GM06990 (cell line): ENCODE measurements at places on chromosomes 7 and 10.

DNA sequence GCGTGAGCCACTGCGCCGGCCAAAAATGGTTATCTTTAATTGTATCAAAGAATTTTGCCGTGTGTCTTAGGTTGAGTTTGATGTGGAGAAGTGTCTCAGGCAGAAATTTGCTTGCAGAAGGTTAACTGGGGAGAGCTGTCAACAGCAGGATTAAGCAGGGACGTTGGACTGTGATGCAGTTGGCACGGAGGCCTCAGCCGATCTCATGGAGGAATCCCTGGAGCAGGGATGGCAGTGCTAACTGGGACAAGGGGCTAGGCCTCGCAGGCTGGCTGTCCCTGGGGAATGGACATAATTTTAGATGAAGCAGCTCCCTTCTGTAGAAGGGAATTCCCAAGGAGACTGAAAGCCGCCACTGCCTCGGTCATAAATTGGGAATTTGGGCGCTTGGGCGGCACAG is 12.3 kb upstream of the KIF5B start:
- no peak for DNase-seq

- DNase-seq = peak; percentile 68
Measured at GRCh38 chr10:120948889-120949608, 97.9 kb downstream of the WDR11 start.

- no peak for DNase-seq
Measured at GRCh38 chr7:116876664-116877442, 14.5 kb downstream of the CAPZA2 start.

DNA sequence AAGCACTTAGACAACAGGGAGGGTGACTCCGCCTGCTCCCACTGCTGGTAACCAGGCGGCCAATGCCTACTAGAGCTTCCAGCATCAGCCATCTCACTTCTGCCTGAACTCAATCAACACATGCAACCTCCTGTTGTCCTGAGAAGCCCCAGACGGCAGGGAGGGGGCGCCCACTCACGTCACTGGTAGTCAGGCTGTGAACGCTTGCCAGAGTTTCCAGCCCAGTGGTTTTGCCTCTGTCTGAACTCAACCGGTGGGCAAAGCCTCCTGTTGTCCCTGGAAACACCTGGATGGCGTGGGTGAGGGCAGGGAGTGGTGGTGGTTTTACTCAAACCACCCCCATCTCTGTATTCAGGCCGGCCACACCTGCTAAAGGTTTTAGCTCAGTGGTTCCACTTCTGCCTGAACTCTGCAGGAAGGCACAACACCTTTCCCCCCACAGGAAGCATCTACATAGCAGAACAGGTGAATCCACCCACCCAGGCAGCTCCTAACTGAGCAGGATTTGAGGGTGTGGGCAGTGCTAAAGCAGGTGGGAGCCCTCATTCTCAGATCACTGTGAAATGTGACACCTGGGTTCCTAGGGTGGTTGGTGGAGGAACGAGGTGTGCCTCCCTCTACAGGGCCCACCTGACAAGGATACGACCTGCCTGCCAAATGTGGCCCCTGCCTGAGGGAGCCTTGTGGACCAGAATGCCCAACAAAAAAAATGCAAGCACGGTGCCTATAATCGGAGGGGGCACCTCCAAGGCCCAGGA is 563.0 kb upstream of the SEMA3D start:
- DNase-seq = no peak

DNA sequence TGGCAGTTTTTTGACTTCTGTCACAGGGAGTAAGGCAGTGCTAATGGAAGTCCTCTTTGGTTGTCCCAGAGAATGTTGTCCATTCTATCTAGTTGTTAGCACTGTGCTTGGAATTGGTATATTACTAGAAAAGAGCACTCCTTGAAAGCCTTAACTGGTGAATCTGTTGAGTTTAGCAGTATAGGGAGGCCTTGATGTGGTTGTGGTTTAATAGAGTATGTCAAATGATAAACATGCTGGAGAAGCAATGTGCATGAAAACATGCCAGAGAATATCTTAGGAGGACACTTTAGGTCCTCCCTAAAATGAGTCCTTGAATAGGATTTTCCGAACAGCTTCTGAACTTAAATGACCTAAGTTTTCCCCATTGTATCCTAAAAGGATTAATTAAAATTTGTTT is 98.6 kb downstream of the BTRC start:
- no peak for DNase-seq

GRCh38 chr7:117153016-117153545 is 169.8 kb downstream of the WNT2 start:
- DNase-seq = no peak

DNA sequence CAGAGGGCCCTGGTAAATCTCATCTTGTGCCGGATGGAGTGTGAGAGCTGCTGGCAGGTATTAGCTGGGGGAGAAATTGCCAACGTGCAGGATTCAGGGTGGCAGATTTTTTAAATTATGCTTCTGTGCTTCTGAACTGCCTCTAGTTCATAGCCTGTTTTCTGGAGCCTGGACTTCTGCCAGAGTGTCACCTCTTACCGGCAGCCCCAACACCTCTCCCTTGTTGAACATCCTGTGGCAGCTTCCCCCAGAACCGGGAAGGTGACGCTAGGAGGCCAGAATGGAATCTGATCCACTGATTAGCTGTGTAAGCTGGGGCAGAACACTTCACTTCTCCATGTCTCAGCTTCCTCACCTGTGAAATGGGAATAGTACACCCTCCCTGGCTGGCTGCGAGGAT is 5.1 kb downstream of the VWA2 start:
- no peak for DNase-seq

DNA sequence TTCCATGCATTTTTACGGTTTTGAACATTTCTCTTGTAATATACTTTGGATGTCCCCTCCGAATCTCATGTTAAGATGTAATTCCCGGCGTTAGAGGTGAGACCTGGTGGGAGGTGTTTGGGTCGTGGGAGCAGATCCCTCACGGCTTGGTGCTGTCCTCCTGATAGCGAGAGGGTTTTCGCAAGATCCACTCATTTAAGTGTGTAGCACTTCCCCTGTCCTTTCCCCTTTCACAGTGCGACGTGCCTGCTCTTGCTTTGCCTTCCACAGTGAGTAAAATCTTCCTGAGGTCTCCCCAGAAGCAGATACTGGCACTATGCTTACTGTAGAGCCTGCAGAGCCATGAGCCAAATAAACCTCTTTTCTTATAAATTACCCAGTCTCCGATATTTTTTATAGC is 6.6 kb downstream of the GPR141 start:
- no peak for DNase-seq

DNA sequence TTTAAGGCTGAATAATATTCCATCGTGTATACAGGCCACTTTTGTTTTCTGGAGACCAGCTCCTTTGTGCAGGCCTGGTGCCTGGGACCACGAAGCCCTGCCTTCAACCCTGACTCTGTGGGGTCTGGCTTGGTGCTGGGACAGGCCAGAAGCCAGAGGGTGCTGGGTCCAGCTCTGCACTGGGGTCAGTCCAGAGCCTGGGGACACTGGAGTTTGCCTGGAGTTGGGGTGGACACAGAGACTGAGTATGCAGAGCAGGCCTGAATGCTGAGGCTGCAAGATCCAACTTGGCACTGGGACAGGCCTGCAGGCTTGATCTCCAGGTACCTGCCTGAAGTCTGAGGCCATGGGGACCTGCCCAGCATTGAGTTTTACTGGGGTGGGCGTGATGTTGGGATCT is 558.8 kb upstream of the CNTNAP2 start:
- no peak for DNase-seq

GRCh38 chr10:74909670-74910069 is 83.3 kb downstream of the KAT6B start:
- DNase-seq = no peak

DNA sequence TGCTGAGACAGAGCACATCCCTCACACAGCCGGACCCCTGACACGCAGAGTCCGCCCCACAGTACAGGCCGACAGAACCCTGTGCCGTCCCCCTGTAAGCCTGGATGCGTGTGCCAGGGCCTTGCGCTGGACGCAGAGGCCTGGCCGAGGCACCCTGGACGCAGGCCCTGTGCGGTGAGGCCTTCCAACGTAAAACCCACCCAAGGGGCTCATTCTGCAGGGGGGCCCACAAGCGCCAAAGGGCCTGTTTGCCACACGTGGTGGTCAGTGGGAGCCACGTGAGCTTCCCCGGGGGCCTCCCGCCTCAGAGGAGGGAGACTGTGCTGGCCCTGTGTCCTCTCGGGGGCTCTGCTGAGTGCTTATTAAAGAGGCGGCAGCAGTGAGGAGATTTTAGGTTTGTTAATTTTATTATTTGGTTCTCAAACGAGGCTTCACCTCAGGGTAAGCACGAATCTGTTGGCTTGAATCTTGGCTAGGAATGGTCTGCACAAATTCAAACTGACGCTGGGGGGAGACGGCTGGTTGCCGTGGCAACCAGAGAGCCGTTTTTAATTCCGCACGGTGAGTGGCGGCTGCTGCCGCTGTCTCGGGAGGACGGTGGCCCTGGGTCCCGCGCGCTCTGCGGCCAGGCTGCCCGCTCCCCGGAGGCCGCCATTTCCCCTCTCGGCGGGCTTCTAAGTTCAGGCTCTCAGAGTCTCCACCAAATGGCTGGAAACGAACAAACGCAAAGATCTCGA is 4.9 kb upstream of the ADGRA1 start:
- DNase-seq = no peak

DNA sequence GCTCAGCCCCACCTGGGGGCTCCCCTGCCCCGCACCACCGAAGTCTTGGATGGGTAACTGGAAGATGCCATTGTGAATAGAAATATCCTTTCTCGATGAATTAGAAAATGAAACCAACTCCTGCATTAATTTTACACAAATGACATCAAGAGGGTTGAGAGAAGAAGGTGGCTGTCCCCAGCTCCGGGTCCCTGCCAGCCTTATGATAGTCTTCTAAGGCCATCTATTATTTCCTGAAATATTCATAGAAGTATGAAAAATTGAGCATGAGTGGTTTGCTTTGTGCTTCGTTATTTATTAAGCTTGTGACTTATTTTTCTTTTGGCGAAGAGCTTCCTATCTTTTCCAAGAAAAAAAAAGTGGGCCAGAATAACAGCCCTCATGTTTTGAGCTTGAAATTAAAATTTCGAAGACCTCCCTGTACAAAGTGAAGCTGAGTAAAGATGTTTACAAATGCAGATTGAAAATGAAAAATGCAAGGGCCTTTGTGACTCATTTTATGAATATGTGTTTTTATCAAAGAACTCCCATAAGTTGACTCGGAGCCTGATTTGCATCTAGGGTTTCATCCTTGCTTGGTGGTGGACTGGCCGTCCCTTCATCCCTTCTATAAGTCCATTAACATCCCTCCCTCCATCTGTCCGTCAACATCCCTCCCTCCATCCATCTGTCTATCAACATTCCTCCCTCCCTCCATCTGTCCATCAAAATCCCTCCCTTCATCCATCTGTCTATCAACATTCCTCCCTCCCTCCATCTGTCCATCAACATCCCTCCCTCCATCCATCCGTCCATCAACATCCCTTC is 20.5 kb upstream of the CFAP46 start:
- no peak for DNase-seq

- DNase-seq = no peak
Measured at GRCh38 chr10:121611393-121612159, 13.3 kb upstream of the FGFR2 start.

- DNase-seq = no peak
Measured at GRCh38 chr7:4739528-4739992, 35.9 kb upstream of the AP5Z1 start.

- DNase-seq = no peak
Measured at GRCh38 chr7:87456247-87456646, 19.2 kb downstream of the ABCB4 start.

DNA sequence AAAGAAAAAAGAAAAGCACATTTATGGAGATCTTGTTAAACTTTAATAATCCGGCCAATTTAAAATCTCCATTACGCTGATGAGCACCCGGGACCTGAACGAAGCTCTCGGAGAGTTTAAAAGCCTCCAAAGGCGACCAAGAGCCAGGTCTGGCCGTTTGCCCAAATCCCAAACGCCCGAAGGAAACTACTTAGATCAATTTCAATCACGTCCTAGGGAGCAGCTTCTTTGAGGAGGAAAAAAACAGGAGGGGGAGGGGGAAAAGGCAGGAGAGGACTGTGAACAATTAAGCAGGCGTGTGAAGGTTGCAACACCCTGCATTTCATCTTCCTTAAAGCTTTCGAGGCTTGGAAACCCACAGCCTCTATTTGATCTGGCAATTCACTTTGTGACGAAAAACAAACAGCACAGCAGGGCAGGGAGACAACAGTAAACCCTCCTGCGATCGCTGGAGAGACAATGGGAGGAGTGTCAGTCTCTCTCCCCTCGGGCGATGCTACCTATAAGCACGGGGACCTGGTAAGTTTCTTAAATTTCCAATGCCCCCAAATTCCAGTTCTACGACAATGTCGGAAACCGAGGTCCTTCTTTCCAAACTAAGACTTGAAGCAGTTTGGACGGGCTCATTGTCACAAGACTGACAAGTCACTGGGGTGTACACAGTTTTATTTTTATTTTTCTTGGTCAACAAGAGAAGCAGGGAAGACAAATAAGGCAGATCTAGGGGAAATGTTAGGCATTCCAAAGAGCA is 1.2 kb downstream of the KLF6 start:
- DNase-seq = no peak

DNA sequence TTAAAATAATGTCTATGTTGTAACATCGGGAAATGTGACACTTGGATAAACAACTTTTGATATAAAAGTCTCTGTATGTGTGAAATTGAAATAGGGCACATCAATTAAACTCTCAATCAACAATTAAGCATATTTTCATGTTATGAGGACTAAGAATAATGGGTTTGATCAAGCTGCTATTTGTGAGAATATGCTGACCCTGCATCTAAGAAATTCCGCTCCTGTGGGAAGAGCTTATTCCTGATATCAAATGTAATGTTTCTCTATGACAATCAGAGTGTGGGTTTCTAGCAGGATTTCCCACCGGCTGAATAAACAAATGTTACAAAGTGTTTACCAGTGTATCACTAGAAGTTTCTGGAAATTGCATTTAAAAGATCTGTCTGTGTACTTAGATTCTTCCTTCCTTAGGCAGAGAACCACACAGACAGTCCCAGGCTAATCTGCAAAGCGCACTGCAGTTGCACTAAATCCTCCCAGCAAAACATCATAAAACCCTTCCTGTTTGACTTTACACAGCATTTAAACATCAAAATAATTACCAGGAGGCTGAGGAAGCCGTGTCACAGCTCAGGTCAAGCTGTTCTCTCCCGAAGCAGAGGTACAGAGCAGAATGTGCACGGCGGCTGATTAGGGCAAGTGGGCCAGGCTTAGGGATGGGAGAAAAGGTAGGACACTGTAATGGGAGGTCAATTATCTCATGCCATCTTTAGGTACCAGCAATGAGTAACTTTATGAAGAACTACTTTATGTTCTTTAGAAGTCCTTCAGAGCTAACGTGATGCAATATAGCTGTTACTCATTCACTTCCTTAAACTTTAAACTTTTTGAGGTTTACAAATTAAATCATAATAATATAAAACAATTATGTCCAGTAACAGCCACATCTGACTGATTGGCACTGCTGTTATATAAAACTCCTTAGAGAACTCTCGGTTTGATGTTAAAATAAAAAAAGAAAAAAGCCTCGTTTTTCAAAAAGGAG is 109.1 kb upstream of the CTTNBP2 start:
- no peak for DNase-seq

GRCh38 chr7:40374575-40374974 is 239.8 kb downstream of the SUGCT start:
- no peak for DNase-seq

DNA sequence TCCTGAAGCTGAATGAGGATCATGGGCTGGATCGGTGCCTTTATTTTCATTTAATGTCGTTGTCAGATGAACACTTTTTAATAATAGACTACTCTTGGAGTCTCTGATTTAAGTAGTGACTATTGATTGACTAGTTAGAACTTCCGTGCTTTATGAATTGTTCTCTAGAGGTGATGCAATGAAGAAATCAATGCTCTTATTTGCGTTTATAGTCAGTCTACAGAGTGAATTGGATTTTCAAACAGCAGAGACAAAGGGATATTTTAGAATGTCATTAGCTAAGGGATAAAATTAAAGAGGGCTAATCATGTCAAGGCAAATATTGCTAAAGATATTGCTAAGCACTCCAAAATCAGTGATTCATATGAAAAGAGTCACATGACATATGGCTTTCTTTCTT is 652.0 kb upstream of the NRP1 start:
- no peak for DNase-seq
